ENCODE measurements at places on chromosomes 1 and 21.

DNA sequence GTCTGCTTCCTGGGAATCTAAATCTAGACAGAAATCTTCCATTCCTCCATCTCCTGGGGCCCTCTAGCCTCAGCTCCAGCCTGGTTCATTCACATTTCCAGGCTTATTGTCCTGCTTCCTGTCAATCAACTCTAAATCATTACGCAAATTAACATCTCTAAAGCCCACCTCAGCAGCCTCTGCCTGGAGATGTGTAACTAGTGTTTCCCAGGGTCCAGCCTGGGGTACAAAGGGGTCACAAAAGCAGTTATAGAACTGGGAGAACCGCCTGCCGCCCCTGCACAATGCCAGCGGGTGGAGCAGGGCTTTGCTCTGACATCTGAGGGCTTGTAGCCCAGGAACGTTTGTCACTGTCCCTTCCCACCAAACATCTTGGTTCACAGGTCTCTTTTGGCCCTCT lies 373.5 kb downstream of the RRAGC start:
- no peak for DNase-seq

DNA sequence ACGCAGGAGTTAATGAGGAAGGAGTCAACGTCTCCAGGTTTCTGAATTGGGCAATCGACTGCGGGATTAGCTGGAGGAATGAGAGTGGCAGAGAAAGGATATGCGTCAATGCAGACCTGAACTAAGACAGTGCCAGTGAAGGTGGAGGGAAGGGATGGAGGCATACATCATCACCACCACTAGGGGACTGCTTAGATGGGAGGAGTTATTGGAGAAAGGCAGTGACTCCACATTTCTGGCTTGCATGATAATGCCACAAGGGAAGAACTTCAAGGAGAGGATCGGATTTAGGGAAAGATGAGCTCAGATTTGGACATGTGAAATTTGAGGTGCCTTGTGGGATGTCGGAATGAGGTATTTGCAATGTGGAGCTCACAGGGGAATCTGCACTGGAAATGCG lies 17.5 kb downstream of the VASH2 start:
- DNase-seq: no peak

DNA sequence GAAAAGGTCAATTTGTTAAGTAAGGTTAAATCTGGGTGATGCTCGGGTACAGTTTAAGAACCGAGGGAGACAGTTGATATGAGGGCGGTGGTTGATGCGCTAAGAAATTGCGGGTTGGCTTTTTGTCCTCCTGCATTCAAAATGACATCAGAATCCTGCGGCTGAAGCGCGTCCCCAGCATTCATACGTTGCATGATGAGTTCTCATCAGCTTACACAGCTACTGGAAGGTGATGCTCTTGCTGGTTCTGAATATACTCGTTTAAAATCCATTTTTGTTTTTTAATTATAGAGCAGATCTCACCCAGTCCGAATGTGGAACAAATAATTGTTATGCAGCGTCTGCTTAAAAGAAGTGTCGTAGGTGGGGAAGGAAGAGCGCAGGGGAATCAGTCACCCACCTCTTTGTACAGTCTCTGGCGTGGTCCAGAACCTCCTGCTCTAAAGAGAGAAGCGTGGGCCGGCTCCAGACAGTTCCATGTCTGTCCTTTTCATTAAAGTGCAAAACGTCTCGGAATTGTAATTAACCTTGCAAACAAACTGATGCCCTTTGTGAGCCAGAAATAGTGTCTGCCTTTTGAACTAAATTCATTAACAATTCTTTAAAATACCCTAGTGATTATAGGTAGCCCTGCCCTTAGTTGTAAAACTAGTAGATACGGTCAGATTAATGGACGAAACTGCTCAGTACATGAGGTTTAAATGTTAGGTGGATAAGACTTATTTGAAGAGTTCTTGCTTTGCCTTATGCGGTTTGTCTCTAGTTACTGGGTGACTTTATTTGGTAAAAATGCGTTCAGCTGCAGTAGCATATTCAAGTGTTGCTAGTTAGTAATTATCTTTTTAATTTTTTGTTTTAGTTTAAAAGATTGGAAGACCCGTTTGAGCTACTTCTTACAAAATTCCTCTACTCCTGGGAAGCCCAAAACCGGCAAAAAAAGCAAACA lies 741 bp downstream of the RGS2 start:
- peak; percentile 67 for DNase-seq

- no peak for DNase-seq
These were observed 103.2 kb upstream of the CAMK1G start for GRCh38 chr1:209480345-209480744.

GRCh38 chr1:159587461-159587951 lies at the start of gene APCS:
TSS of gene APCS (plus strand) at chr1:159587826. CDS start at chr1:159587922, 96 bp downstream.
- DNase-seq: no peak

DNA sequence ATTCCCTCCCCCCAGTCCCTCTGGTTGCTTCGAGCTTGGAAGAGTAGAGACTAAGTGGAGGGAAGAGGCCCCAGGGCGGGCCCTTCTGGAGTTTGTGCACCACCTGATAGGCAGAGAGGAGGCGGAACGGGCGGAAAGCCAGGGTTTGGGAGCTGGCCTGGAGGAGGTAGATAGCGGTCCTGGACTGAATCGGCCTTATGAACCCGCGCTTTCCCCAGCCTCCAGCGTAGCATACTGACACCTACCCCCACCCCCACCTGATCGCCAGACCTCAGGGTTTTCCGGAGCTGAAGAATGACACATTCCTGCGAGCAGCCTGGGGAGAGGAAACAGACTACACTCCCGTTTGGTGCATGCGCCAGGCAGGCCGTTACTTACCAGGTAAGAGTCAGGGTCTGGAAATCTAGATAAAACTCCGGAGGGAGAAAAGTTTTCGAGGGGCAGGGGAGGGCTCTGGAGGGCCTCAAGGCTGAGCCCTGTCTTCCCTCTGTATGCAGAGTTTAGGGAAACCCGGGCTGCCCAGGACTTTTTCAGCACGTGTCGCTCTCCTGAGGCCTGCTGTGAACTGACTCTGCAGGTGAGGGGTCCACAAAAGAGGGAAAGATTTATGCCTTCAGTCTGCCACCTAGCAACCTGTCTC lies 705 bp downstream of the UROD start:
- DNase-seq: peak; percentile 13

Data from CD4-positive, alpha-beta T cell treated with Interleukin-17A for 1 hour (primary cell).